ENCODE measurements at places on chromosomes 1 and 21.
A peak's percentile ranks its signal among the peaks of the same experiment; 100 is the strongest.

DNA sequence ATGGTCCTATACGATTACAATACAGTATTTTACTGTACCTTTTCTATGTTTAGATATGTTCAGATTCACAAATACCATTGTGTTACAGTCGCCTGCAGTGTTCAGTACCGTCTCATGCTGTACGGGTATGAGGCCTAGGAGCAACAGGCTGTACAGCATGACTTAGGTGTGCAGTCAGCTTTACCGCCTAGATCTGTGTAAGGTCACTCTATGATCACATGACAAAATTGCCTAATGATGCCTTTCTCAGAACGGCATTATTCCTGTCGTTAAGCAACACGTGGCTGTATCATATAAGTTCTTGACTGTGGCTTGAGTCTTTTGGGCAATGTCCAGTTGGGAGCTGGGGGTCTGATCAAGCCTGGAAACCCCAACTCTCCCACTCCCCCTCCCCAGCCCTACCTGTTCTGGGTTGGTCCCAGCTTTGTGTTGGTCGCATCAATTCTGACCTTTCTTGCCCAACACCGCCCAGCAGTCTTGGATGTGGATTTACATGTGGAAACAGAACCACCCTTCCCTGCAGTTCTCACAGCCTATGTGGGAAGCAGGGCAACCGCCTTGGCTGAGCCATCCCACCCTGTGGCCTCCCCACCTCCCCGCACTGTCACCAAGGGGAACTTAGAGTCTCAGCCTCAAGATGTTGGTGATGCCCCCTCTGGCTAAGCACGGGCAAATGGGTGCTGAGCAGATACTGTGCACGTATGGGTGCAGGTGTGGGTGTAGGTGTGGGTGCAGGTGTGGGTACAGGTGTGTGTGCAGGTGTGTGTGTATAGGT is 80.2 kb upstream of the ACTL8 start:
- DNase-seq: no peak

GRCh38 chr1:199122532-199123311 is 483.9 kb downstream of the PTPRC start:
- DNase-seq: no peak

DNA sequence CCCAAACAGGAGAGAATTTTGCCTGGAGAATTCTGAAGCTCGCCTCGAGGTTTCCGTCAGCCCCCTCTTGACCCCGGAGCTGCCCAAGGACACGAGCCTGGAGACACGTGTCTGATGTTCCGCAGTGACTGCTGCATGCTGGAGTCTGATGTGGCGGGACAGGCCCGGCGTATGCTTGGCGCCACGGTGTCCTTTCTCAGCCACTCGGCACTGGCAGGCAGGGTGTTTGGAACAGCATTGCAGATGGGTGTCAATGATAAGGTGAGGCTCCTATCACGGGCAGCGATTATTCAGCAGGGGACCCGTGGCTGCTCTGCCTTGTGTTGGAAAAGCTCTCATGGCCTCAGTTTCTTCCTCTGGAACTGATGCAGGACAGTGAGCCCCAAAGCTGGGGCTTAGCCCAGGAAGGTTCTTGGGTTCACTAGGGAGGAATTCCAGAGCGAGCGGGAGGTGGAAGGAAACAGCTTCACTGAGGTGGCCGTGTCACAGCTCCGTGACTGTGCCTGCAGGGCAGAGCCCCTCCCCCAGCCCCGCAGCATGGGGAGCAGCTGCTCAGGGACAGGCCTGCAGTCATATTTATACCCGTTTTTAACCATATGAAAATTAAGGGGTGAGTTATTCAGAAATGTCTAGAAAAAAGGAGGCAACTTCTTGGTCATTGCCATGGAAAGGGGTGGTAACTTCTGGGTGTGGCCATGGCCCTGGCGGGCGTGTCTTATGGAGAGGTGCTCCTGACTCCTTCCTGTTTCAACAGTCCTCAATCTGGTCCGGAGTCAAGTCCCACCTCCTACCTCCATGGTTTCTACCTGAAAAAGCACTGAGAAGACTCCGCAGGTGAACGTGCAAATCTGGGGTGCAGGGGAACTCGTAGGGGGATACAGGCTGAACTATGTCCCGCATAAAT is 123.4 kb downstream of the SIK1 start:
- DNase-seq: no peak

GRCh38 chr1:46300673-46301405 is 2.6 kb downstream of the LRRC41 start:
- DNase-seq: no peak

DNA sequence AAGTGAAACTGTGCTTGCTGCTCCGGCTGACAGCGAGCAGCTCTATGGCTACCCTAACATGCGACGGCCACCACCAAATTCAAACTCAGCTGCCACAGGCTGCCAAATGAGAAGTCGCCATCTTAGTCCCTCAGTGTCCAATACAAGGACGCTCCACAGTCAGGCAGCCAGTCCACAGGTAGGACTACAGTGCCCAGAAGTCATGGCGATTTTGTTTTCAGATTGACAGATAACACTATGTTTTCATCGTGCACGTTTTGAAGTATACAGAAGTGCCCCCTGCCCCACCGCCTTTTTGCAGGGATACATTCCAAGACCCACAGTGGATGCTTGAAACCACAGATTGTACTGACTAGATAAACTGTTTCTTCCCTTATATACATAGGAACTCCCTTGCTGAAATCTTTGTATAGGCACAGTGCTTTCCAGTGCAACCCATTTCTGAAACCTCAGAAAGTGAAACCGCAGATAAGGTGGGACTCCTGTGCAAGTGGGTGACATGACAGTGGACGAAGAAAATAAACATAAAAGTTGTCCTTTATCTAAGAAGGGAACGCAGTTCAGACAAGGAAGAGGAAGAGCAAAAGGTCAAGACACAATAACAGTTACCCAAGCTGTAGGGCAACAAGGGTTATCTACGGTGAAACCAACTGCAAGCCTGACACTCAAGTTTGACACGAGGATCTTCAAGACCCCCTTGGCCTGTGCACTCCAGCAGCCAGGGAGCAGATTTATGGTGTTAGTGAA is 52.2 kb downstream of the STX6 start:
- DNase-seq: no peak

DNA sequence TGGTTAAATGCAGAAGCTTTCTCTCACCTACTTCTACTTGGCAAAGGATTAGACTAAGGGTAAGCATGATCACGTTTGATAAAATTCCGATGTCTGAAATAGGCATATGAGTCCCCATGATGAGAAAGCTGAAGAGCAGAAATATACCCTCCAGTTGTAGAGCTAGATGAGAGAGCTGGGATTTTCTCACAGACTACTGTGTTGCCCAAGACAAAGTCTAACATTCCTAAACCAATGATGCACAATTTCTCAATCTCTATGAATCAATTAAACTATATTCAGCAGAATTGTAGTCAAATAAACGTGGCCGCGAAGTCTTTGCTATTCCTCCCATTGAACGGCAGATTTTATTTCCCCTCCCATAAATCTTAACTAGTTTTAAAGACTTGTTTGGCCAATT is 699.2 kb downstream of the KCNT2 start:
- DNase-seq: no peak

DNA sequence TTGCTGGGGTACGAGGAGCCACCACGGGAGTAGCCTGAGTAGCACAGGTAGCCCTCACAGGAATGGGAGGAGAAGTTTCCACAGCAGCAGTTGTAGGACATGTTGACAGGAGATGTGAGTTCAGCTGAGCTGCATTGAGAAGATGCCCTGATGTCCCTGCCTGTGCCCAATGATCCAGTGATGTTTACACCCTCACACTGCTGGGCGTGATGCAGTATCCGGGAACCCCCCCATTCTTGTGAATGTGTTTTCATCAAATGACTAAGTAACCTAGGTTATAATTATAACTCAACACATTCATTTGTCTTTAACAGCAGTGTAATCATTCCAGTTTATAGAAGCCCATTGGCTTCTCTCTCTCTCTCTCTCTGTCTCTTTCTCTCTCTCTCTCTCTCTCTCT is at the start of gene KRTAP23-1:
TSS of gene KRTAP23-1 (minus strand) at position 101 of the 400 bp plus-strand sequence. CDS start at position 101, 0 bp downstream.
- DNase-seq: no peak

- DNase-seq: no peak
These were observed 54.8 kb downstream of the RUNX3 start for GRCh38 chr1:24875257-24875656.

DNA sequence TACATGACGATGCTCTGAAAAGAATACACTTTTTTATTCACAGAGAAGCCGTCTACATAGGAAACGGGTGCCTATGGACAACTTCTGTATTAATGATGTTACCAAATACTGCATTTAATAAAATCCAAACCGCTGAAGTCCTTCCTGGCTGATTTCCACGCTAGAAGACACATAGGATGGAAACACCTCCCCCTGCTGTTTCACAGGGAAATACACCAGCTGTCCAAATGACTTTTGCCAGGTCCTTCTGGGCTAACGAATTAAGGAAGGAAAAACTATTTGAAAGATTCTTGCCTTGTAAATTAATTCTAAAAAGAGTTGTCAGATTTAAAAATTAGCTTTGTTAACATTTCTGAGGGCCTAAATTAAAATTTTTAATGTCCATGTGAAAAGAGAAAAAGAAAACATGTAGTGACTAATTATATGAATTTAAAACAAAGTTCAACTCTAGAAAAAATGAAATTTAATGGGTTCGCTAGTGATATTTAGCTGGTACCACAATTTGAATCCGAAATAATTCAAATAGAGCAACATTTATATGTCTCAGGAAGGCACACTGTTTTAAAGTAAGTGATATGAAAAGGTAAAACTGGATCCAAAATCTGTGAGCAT is 146.0 kb downstream of the RERE start:
- peak; percentile 44 for DNase-seq

GRCh38 chr1:200506471-200506870 is 96.6 kb upstream of the ZNF281 start:
- no peak for DNase-seq

DNA sequence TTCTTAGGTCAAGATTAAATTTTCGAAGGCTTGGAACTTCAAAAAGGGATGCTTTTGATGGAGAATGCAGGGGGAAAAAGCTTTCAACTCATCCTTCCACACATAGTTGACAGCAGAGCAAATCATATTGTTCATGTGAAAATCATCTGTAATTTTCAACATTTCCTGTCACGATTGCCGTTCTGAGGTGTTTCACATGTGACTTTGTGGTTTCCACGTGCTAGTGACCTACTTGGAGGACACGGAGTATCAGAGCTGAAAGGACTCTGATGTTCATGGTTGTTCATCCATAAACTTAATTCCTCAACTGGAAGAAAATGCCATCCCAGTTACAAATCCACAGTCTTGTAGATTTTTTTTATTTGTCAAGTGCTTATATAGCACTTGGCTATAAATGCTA is 79.1 kb downstream of the ZP4 start:
- DNase-seq: no peak

GRCh38 chr1:19680644-19681043 is 16.0 kb downstream of the HTR6 start:
- no peak for DNase-seq

DNA sequence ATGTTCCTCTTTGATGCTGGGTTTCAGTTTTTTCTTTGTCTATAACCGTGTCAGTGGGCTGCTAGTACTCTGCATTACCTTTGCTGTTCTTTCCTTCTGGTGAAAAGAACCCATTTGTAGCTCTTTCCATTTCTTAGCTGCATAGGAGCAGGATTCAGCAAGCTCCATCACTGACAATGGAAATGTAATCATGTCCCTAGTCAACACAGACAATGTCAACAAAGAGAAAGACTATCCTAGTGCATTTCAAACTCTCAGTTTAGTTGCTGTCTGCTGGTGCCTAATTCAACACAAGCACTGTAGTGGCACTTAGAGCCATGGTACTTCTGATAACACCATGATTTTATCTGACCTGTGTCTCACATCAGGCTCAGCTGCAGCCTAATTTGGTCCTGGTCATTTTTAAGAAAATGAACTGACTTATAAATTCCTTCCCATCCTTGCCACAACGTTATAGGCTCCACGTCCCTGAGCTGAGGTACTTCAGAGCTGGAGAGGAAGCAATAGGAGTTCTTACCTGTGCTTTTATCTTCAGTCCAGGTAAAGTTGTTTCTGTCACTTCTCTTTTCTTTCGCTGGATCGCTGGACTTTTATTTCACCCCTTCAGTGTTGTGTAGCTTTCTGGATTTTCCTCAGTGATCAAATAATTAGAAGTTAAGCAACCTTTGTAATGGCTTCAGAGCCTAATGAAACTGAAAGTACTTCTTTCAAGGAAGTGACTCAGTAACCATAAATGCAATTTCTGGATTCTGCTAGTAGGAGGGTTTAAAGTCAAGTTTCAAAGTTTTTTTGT is at the start of gene GBP3:
TSS of gene GBP3 (minus strand) at position 700 of the 793 bp plus-strand sequence. CDS start 2,145 bp downstream, outside the sequence.
- DNase-seq: no peak

GRCh38 chr1:12454406-12455391 is 163.3 kb downstream of the DHRS3 start:
- DNase-seq: no peak

- DNase-seq: no peak
These were observed 477.9 kb downstream of the LMO4 start for GRCh38 chr1:87806379-87807094.

GRCh38 chr1:43321331-43321891 is 16.2 kb upstream of the MPL start:
- DNase-seq: no peak

- no peak for DNase-seq
These were observed 108.5 kb upstream of the HOOK1 start for GRCh38 chr1:59706303-59706599.

- no peak for DNase-seq
These were observed 202.0 kb downstream of the FMN2 start for GRCh38 chr1:240293706-240294105.

DNA sequence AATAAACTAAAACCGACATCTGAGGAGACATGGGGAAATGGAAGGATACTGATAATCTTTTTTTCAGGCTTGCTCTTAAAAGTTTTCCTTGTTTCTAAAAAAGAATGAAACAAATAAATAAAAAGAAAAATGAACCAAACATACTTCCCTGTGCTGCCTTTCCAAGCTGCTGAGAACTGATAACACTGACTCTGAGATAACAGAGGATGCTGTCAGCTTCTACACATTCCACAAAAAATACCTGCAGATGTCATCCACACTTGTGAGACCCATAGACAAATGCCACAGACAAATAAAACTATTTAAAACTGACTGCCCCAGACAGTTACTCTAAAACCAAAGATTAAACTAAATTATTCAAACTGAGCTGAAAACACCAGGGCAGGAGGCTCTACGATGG is 12.0 kb upstream of the OR6K3 start:
- DNase-seq: no peak

DNA sequence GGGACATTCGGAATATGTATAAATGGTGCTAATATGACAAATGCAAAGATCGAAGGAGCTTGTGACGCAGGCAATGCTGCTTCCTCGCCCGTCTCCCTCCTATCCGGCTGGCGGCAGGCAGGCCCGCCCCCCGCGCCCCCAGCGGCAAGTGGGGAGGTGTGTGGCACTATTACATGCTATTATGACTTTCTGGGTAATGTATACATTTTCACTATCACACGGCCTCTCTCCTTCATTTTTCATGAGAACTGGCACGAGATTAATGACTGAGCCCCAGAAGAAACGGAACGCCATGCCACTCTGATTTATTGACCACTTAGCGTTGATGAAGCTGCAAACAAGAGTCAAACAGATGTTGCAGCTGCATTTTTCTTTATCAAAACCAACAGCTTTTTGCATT is 138.9 kb upstream of the VAMP3 start:
- DNase-seq: no peak

DNA sequence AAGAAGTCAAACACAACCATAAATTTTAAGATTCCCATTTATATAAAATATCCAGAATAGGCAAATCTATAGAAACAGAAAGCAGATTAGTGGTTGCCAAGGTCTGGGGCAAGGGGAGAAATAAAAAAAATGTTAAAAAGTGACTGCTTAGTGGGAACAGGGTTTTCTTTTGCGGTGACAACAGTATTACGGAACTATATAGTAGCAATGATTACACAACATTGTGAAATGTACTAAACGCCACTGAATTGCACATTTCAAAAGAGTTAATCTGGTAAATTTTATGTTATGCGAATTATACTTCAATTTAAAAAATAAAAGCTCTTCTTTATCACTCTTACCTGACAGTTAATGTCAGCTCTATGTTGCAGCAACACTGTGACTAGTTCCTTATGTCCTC is 105.2 kb downstream of the ACBD6 start:
- DNase-seq: no peak

All from HuH-7 (cell line).